Panc1 (cell line): ENCODE measurements at places on chromosomes 5 and 9.

GRCh38 chr5:181140766-181141165 lies 6.6 kb upstream of the OR2V2 start:
- DNase-seq = no peak

GRCh38 chr5:54831233-54831632 lies 154.2 kb downstream of the ESM1 start:
- DNase-seq = no peak

DNA sequence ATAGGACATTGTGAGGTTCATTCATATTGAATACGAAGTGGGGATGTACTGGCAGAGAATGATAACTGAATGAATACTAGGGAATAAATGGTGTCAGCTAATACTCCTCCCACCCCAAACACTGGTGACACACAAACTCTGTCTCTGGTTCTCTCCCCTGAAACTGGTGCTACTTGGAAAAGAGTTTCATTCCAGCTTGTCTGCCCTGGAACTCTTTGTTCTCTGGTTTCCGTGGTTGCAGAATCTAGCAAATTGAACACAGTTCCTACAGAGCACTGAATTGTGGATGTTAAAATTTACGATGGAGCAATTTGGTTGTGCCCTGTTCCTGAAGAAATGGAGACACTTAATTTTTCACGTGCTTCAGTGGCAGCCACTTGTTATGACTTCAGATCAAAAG lies 181.7 kb downstream of the KCTD16 start:
- DNase-seq = no peak

DNA sequence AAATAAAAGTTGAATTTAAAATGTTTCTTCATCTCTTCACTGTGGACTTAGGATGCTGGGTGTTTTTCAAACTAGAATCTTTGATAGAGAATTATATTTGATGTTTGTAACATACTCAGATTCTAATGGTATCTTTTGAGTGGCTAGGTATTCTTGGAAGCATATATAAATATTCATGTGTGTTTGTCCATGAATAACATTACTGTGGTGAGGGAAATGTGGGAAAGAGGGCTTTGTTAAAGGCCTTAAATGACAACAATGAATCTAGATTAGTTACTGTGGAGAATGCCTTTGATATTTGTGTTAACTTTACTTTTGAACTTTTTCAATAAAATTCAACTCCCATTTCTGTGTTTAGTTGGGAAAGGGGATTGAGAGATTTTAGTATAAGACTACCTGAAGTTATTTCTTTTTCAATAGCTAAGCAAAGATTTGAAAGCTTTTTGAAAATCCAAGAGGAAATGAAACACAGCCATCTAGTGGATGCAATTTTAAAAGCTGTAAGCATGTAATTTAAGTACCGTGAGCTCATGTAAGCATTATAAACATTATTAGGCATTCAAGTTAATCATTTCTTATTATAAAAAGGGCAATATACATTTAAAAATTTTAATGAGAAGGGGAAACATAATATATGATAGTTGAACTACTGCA lies 69.6 kb downstream of the CCDC171 start:
- DNase-seq = no peak

DNA sequence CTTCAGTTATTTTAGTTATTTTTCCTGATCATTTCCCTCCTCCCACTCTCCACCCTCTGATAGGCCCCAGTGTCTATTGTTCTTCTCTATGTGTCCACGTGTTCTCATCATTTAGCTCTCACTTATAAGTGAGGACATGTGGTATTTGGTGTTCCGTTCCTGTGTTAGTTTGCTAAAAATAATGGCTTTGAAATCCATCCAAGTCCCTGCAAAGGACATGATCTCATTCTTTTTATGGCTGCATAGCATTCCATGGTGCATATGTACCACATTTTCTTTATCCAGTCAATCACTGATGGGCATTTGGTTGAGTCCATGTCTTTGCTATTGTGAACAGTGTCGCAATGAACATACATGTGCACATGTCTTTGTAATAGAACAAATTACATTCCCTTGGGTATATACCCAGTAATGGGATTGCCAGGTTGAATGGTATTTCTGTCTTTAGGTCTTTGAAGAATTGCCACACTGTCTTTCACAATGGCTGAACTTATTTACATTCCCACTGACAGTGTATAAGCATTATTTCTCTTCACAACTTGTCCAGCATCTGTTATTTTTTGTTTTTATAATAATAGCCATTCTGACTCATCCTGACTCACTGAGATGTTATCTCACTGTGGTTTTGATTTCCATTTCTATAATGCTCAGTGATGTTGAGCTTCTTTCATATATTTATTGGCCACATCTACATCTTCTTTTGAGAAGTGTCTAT lies 17.2 kb upstream of the DIRAS2 start:
- DNase-seq = no peak

GRCh38 chr5:138748630-138749081 lies 4.6 kb upstream of the CTNNA1 start:
- DNase-seq = no peak

- DNase-seq = peak; percentile 36
These were observed 283.4 kb upstream of the GRAMD2B start for GRCh38 chr5:126139773-126140172.

DNA sequence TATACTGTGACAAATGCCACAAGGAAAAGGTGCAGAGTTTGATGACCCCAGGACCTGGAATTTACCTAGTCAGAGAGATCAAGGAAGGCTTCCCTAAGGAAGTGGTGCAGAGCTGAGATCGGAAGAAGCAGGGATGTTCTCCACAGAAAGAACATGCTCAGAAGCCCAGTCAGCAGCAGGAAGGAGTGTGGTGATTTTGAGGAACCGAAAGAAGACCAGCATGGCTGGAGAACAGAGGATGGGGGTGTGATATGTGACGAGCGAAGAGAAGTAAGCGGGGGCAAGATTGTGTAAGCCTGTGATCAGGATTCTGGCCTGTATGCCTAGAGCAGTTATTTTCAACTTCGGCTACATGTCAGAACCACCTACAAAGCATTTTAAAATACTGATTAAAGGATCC lies 18.7 kb upstream of the PIK3R1 start:
- DNase-seq = no peak

- DNase-seq = no peak
These were observed 409.8 kb downstream of the MAN2A1 start for GRCh38 chr5:110099572-110099971.

- no peak for DNase-seq
These were observed 3.0 kb downstream of the EQTN start for GRCh38 chr9:27293996-27294395.

- DNase-seq = no peak
These were observed 7.2 kb upstream of the PIP5K1B start for GRCh38 chr9:68697851-68698250.

GRCh38 chr5:1101961-1102713 lies 9.7 kb downstream of the SLC12A7 start:
- DNase-seq = no peak

DNA sequence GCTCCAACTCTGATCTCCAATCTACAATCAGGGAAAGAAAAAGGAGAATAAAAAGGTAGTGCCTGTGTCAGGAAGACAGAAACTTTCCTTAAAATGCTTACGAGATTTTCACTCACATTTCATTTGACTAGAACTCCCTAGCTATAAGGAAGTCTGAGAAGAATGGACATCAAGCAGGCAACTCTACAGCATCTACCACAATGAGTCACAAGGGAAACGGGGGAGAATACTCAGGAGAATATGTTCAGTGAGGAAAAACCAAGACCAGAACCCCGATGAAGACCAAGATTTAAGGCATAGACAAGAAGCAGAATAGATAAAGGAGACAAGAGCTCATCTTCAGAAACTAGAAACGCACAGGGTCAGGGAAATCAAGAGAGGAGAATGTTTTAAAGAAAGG lies 9.0 kb upstream of the SETD9 start:
- no peak for DNase-seq

GRCh38 chr5:77849308-77849900 lies 73.3 kb upstream of the TBCA start:
- no peak for DNase-seq

DNA sequence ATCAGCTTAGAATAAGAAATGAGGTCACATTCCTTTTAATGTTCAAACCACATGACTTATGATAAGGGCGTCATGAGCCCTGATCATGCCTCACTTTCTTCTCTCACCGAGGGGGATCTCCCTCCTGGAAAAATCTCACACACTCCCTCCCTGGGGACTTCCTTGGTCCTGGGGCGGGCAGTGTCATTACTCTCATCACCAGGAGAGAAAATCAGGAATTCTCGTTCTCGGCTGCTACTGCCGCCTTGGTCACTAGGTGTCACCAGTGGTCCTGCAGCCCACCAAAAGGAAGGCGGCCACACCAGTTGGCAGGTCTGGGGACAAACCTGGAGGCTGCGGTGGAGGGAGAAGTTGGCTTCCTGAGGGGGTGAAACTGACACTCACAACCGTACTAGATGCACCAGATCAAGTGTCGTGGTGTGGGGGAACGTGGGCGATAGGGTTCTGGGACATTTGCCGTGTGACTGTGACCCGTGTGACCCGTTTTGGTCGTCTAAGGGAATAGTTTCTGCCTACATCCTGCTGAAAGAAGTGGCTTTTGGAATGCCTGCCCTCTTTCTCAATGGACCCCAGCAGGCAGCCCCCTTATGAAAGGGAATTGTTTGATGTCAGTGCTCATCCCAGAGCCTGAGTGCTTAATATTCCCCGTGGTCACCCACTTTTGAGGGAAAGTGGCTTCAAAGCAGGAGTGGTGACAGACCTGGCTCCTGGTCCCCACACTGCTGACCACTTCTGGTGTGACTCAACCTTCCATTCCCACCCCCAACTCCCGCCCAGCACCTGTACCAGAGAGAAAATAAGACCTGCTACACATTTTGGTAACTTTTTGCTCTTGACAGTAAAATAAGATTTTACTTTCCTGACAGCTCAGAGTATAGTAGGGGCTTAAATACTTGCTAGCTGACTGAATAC lies 63.2 kb downstream of the ACER2 start:
- no peak for DNase-seq

- DNase-seq = no peak
These were observed 206.8 kb upstream of the ITGA1 start for GRCh38 chr5:52580921-52581320.

DNA sequence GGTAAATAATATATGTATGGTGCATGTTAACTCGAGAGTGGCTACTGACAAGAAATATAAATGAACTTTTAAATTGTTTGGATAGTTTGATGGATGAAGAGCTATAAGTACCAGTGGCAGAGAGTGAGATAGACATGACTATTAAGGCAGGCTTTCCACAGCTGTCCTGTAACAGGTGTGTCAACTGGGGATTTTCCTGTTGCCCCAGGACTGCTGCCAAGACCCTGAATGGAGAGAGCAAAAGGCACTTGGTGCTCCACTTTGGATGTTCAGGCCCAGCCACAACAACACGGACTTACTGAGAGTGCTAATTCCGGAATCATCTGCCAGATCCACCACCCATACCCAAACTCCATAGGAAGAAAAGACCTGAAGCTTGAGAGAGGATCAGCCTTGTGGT lies 215.1 kb downstream of the SEC61B start:
- DNase-seq = no peak

DNA sequence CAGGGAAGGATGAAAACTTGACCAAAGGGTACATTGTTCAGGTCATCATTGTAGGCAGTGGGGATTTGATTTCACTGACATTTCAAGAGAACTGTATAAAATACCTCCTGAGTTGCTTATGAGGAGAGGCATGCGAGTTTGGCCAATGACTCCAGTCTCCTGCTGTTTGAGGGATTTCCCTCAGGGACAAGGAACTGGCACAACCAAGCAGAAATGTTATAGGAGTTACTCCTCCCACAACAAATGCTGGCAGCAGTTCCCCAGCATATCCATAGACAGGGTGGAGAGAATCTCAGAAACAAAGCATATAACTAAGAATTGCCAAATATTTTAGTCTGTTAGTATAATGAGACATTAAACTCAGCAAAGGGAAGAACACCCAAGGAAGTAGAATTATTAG lies 47.2 kb upstream of the FBXL7 start:
- no peak for DNase-seq

- DNase-seq = peak; percentile 13
These were observed 126.7 kb downstream of the SLC25A46 start for GRCh38 chr5:110865400-110866094.

DNA sequence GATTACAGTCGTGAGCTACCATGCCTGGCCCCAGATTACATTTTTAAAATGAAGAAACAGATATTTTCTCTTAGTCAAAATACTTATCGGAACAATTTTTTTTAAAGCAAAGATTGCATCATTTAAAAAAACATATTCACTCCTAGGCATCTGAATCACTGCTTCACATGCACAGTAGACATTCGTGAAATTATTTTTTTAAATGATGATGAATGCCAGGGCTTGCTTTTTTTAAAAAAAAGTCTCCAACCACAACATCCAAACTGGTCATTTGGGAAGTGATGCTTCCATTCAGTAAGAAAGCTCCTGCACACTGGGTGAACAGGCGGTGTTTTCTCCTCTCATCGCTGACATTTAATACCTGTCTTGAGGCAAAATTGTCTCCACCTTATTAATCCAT lies 223.0 kb upstream of the DMRT1 start:
- DNase-seq = no peak

DNA sequence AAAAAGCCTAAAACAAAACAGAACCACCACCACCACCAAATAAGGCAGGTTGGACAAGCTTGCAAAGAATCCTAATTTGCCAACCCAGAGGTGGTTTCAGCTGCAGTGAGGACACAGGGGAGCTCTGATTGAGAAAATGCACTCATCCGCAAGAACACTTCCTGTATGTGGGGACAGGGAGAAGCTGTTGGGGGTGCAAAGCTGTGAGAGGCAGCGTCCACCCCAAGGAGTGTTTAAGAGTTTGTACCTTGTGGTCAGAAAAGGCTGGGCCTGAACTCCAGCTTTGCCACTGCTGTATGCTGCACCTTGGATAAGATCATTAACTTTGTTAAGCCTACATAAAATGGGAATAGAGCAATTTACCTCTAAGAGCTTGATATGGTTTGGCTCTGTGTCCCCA lies 511.7 kb downstream of the BNC2 start:
- DNase-seq = no peak

- no peak for DNase-seq
These were observed 214.9 kb upstream of the TBCA start for GRCh38 chr5:77991084-77991483.

DNA sequence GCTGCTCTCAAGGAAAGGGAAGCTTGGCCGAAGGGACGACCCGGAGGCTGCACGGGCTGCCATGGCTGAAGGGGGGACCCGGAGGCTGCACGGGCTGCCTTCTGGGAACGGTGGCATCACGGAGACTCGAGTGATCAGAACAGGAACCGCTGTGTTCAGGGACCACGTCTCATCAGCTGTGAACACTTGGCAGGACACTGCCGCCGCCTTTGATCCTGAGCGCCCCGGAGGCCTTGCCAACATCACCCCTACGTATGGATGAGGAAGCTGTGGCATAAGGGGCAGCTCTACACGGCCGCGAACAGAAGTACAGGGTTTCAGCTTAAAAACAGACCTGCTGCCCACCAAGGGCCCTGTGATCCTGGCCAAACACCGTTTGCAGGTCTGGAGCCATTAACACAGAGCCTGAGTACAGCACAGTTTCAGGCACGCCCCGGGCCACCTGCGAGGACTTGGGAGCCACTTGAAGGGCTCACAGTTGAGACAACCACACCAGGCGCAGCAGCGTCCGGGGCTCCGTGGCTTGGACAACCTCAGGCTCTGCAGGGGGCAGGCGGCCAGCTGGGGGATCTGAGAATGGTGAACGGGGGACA lies 23.9 kb upstream of the TERT start:
- no peak for DNase-seq
